Non-pigmented ciliary epithelial cell (primary cell): ENCODE measurements at places on chromosomes 2 and 18.

DNA sequence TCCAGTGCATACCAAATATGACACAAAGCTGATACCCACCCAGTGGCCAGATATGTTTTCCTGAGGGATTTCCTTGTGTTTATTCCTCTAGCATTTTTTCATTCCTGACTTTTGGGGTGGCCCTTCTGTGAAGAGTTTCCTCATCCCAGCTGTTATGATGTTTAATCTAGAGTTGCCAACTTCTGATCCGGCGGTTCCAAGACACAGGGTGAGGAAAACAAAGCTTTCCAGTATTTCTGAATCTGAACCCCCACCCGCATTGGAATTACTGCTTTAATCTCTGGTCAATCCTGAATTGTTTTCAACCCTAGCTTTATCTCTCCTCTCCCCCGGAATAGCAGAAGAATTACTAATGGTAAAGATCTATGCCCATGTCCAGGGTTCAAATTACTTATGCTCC is 39.2 kb upstream of the PNPT1 start:
- peak; percentile 34 for DNase-seq

DNA sequence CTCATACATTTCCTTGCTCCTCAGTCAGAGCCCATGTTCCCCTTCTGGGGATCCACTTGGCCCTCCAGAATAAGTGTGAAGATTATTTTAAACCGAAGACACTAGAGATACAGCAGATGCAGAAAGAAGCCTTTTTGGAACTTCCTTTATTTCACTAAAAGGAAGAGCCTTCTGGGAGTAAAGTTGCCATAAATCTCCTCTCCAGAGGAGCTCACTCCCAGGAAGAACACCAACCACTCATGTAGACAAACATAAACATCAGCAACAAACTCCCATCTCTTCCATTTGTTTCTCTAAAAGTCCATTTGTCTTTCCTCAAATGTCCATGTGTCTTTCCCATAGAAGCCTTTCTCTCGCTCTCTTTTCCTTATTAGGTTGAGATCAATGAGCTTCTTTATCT is 62.4 kb upstream of the MSH6 start:
- no peak for DNase-seq

- peak; percentile 70 for DNase-seq
These were observed 58.6 kb downstream of the ZEB2 start for GRCh38 chr2:144461308-144461766.

GRCh38 chr2:503288-503999 is 173.8 kb downstream of the TMEM18 start:
- DNase-seq: no peak

DNA sequence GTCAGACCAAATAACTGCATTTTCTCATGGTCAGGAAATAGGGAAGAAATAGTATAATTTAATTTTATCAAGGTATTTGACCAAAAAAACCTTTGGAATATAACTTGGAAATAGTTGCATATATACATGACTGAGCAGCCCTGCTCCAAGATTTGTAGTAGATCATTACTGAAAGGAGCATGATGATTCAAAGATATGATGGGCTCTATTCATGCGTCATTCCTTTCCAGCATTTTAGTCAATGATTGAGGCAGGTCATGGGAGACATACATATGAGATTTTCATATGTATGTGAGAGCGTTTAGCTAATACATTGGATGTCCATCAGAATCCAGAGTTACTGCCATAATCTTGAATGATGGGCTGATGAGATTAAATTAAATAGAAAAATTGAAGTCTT is 74.5 kb downstream of the CAB39 start:
- no peak for DNase-seq

GRCh38 chr18:59820663-59821062 is 79.1 kb upstream of the PMAIP1 start:
- no peak for DNase-seq

DNA sequence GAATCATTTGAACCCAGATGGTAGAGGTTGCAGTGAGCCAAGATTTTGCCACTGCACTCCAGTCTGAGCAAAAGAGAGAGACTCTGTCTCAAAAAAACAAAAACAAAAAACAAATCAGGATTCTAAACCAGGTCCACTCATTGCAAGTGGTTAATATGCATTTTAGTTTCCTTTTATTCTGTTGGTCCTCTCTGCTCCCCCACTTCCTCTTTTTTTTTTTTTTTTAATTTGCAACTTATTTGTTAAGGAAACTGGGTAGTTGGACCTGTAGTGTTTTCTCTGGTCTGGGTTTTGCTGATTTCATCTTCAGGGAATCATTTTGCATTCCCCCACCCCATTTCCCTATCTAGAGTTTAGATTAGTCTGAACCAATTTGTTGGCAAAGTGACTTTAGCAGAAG is 14.0 kb downstream of the FER1L5 start:
- no peak for DNase-seq

DNA sequence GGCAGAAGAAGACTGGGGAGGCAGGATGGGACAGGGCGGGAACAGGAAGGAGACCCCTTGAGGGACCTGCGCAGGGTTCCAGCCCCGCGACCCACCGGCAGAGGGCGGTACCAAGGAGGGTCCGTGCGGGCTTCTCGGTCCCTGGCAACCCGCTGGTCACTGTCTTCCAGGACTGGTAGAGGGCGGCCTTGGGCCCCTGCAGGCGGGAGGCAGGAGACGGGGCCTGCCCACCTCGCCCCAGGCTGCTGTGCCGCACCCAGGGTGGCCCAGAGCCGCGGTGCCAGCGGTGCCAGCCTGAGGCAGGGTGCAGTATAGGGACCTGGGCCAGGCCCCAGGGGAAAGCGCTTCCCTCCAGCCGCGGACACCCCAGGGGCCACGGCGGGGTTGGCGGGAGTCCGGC is 34.5 kb downstream of the NEURL3 start:
- no peak for DNase-seq

DNA sequence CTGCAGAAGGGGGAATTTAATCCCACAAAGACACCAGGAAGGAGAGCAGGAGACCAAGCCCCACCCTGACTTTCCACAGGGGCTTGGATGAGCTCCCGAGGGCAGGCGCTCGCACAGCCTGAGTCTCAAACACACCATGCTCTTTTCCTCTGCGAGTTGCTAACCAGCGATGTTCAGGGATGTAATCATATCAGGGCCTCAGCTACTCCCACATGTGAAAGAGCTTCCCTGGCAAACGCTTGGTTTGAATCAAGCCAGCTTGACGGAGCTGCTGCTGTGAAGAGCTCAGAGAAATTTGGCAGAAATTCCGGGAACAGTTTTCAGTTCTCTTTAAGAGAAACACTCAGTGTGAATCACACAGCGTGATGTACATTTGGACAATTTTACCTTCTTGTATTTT is 385.8 kb downstream of the GALR1 start:
- no peak for DNase-seq

DNA sequence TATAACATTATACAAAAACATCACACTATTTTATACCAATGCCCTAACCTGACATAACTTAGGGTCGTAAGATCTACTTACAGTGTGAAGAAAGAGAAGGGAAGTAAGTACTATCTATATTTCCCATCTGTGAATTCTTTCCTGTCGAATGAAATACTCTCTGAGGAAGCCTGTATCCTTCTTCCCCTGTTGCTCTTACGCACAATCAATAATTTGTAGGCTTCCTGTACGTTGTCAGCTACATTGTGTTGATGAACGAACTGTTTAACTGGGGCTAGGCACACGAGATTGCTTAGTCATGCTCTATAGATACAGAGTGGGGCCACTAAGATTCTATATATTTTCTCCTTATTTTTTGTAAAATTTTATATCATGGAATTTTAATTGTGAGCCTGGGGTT is 1125.0 kb upstream of the CELF4 start:
- no peak for DNase-seq

GRCh38 chr2:239601880-239602279 is 201.1 kb upstream of the HDAC4 start:
- DNase-seq: no peak

DNA sequence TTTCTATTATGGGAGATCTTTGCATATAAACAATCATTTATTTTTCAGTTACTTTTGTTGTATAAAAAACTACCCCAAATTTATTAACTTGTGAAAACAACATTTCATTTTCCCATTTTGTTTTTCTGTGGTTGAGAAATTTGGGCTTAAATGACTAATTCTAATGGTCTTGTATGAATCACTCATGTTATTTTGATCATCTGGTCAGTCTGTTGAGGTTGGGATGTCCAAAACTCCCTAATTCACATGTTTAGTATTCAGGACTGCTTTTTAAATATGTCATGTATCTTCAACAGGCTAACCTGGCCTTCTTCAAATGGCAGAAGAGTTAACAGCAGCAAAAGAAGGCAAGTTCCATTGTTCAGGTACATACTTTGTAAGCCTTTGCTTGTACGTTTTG is 788.1 kb downstream of the TRIB2 start:
- DNase-seq: no peak

- no peak for DNase-seq
These were observed 192.2 kb downstream of the TTC32 start for GRCh38 chr2:19709553-19709952.

DNA sequence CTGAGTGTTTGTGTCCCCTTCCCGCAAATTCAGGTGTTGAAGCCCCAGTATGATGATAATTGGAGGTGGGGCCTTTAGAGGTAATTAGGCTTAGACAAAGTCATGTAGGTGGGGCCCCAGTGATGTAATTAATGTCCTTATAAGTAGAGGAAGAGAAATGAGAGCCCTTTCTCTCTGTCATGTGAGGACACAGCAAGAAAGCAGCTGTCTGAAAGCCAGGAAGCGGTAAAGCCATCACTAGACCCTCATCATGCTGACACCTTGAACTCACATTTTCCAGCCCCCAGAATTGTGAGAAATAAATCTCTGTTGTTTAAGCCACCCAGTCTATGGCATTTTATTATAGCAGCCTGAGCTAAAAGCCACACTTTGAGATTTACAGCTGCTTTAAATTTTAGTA is 1580.0 kb downstream of the LRP1B start:
- no peak for DNase-seq

DNA sequence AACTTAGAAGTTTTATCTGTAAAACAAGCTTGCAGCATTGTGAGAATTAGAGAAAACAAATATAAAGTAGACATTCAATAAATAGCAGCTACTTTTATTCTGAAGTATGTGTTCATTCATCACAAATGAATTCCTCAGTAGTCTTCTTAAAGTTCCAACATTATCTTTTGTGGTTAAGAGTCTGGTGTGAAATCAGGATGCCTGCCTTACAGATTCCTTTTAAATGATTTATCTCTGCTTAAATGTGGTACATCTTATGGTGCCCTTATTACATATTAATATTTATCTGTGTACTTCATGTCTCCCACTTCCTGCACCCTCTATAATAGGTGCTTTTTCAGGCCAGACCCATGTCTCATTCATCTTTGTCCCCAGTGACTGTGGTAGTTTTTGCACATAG is 595.0 kb downstream of the STK39 start:
- DNase-seq: peak; percentile 32

GRCh38 chr2:26666671-26667070 is 25.5 kb upstream of the CIB4 start:
- DNase-seq: no peak

DNA sequence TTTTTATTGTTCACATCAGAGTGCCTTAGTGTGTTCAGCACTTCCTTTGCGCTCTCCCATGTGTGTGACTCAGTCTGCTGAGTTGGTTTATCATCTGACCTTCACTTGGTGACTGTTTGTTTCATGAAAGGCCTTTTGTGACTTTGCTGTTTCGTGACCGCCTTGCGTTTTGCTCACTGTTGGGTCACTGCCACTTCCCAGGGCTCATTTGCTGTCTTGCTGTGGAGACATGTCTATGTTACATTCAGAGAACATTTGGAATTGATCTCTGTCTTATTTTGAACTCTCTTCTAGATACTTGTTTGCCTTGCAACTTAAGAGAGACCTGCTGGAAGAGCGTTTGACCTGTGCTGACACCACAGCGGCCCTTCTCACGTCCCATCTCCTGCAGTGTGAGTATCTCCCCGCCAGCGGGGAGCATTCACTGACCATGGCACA is 54.7 kb downstream of the FARP2 start:
- no peak for DNase-seq

- peak; percentile 83 for DNase-seq
These were observed 654 bp upstream of the ASB1 start for GRCh38 chr2:238425979-238426567.

DNA sequence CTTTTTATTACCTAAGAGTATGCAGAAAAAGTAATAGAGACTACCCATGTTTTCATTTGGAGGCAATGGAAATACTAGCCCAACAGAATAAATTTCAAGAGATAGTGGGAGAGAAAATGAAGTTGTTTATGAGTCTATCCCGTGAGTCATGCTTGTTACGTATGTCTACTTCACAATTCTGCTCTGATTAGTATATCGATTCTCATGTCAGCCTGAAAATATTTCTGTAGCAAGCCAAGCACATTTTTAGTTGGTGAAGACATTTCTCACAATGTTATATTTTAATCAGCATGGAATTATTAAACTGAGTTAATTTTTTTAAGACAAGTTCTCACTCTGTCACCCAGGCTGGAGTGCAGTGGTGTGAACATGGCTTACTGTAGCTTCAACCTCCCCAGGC is 346.1 kb downstream of the RPRM start:
- DNase-seq: no peak

DNA sequence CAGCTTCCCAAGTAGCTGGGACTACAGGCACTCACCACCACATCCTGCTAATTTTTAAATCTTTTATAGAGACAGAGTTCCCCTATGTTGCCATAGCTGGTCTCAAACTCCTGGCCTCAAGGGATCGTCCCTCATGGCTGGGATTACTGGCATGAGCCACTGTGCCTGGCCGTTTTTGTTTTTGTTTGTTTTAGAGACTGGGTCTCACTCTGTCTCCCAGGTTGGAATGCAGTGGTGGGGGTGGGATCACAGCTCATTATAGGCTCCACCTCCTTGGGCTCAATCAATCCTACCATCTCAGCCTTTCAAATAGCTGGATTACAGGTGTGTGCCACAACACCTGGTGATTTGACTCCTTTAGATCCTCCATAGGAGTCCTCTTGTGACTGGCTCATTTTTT is 19.5 kb upstream of the ZDBF2 start:
- DNase-seq: no peak

DNA sequence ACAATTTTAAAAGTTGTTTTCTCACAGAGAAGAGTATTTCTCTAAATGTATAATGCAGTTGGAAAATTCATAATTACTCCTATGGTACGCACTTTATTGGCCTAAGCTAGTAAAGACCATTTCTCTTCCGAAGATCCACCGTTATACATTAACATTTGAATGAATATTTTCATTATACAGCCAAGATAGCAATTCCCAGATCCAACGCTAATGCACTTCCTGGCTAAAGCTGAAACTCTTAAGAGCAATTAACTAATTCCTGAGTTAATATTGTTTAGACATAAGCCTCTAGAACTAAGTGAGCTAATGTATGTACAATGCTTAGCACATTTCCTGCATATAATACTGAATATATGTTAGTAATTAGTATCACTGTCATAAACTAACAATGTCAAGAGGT is 56.2 kb downstream of the PDK1 start:
- no peak for DNase-seq

- DNase-seq: no peak
These were observed 68.2 kb downstream of the LRATD1 start for GRCh38 chr2:14700753-14701152.

- DNase-seq: no peak
These were observed 91.6 kb upstream of the TANK start for GRCh38 chr2:161068670-161069069.

- no peak for DNase-seq
These were observed 110.3 kb upstream of the PKDCC start for GRCh38 chr2:41937464-41937906.

DNA sequence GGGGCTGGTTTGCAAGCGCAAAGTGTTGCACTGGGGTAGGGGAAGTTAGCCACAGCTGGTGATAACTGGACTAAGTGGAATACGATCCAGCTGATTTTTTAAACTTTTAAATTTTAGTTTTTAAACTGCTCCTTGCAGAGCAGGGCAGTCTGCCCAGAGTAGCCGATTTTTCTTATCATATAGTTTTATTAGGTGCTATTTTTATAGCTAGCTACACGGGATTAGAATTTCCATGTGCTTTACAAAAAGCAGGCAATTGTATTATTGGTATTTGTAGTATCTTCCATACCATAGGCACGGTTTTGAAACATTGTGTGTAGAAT is 9.6 kb downstream of the CPLX4 start:
- DNase-seq: no peak
